ENCODE measurements at places on chromosomes 1 and 21.

DNA sequence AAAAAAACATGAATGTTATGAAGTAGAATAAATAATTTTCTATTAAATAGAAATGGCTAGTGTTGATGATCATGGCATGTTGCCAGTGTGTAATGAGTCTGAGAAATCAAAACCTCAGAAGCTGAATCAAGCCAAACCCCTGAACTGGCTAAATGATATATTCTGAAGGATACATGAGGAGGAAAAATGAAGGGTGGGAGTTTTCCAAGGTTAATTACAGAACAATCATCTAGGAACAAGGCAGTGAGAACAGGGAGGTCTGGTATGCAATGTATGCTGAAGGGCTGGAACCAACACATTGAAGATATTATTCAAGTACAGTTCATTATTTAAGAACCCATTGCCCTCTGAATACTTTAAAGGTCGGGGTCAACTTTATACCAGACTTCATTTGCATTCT, 309.1 kb upstream of the NRIP1 start:
- DNase-seq, result no peak

- DNase-seq, result no peak
Measured at GRCh38 chr1:200866521-200866920, 6.3 kb upstream of the GPR25 start.

- no peak for DNase-seq
Measured at GRCh38 chr1:225737161-225737560, 40.5 kb upstream of the SRP9 start.

DNA sequence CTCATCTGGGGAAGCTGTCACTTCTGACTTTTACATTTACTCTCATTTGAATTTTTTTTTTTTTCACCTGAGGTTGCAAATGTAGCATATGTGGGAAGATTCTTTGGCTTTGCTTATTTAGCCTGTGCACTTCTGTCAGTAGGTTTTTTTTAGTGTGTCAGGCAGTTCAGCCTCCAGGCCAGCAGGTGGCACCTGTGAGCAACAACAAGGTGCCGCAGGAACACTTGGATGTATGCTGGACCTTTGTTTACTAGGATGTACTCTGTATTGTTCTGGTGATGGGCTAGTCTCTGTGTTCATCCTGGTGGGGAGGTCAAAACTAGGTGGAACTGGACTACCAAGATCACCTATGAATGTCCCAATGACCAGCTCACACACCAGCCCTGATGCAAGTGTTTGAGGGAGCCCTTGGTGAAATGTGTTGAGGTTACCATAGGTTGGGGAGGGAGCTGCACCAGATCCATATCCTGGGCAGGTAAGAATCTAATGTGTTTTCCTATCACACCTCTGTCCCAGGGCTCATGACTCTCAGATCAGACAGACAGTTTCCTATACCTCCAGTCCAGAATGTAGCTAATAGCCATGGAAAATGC, 618.2 kb downstream of the BRINP3 start:
- DNase-seq, result no peak

- DNase-seq, result no peak
Measured at GRCh38 chr1:14817223-14818170, 219.0 kb downstream of the KAZN start.

DNA sequence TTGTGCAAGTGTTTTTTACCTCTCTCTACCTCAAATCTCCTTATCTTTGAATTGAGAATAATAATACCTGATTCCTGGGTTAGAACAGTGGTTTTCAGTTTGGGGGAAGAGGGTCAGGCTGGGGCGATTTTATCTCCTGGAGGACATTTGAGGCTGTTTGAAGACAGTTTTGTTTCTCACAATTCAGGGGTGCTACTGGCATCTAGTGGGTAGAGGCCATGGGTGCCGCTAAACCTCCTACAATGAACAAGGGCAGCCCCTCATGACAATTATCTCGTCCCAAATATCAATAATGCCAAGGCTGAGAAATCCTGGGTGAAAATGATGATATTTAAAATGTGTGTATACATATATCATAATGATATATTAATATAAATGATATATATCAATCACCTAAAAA, 139.1 kb upstream of the USH2A start:
- DNase-seq, result no peak

DNA sequence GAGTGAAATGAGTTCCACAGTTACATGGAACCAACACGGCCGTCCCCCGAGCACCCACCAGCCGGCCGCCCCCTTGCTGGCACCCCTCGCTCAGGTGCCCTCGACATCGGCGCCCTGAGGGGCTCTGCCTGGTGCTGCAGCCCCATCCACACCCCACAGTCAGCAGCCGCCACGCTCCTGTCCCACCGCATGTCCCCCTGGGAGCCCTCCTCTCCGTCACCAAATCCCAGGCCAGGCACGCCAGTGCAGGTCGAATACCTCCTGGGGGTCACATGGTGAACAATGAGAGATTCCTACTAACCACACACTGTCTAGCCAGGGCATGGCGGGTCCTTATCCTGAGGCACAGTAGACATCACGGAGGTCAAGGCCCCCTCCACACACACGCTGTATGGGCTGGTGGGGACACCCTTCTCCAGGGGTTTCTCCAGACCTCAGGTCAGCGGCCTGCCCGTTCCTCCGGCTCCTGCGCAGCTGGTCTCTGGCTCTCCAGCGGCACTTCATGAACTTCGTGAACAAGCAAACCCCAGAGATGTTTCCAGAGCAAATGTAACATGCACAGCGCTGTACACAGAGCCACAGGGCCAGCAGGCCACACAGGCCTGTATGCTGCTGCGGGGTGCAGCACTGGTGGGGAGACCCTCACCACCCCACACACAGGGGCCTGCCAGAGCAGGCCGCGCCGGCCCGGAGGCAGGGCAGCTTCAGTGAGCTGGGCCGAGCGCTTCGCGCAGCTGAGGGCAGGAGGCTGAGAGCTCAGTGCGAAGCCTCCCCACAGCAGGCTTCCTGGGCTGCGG, 21.8 kb downstream of the POFUT2 start:
- peak; percentile 4 for DNase-seq

GRCh38 chr1:82565546-82565945, 764.8 kb downstream of the ADGRL2 start:
- DNase-seq, result no peak

DNA sequence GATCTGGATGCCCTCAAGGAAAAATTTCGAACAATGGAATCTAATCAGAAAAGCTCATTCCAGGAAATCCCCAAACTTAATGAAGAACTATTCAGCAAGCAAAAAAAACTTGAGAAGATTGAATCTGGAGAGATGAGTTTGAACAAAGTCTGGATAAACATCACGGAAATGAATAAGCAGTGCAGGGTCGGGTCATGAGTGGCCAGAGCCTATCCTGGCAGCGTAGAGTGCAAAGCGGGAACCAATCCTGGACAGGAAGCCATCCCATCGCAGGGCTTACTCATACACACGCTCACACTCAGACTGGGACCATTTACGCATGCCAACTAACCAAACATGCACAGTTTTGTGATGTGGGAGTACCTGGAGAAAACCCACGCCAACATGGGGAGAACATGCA, 43.1 kb downstream of the ZMYM1 start:
- no peak for DNase-seq

DNA sequence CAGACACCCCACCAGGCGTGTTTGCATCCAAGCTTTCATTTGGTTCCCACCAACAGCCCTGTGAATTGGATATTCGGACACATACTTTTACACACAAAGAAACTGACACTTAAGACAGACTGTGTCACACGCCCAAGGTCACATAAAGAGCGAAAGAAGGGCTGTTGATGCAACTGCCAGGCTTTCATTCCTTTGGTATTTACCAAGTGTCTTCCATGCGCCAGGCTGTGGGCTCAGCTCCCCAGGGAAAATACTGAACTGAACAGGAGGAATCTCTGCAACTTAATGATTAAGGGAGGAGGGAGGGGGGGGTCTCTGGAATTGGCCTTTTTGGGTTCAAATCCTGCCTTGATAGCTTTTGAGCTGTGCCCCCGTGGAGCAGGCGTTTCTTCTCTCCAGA, 122.8 kb downstream of the ACTL8 start:
- no peak for DNase-seq

GRCh38 chr1:222709700-222710153, 2.6 kb downstream of the AIDA start:
- DNase-seq, result no peak

DNA sequence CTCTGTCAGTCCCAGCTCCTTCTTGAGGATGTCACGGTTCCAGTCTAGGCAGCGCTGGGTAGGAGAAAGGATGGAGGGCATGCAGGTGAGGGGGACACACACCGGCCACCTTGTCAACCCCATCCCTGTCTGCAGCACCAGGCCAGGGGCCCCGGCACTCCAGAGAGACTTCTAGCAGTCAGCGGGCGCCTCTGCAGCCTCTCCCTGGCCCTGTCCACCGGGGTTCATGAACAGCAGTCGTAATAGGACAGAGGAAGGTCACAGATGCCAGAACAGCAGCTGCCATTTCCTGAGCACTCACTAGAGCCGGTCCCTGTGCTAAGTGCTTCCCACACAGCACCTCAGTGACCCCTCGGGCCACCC, 16.3 kb upstream of the SDHB start:
- no peak for DNase-seq

- DNase-seq, result no peak
Measured at GRCh38 chr1:8787218-8787617, 30.2 kb downstream of the RERE start.

GRCh38 chr1:177973585-177973984, 3.7 kb upstream of the SEC16B start:
- no peak for DNase-seq

- DNase-seq, result no peak
Measured at GRCh38 chr1:41476807-41477361, 7.6 kb downstream of the EDN2 start.

- DNase-seq, result no peak
Measured at GRCh38 chr1:7555391-7556185, 215.5 kb upstream of the VAMP3 start.

- DNase-seq, result no peak
Measured at GRCh38 chr1:38516560-38516959, 343.0 kb downstream of the RRAGC start.

GRCh38 chr1:175435392-175435791, 242.8 kb upstream of the KIAA0040 start:
- DNase-seq, result no peak

DNA sequence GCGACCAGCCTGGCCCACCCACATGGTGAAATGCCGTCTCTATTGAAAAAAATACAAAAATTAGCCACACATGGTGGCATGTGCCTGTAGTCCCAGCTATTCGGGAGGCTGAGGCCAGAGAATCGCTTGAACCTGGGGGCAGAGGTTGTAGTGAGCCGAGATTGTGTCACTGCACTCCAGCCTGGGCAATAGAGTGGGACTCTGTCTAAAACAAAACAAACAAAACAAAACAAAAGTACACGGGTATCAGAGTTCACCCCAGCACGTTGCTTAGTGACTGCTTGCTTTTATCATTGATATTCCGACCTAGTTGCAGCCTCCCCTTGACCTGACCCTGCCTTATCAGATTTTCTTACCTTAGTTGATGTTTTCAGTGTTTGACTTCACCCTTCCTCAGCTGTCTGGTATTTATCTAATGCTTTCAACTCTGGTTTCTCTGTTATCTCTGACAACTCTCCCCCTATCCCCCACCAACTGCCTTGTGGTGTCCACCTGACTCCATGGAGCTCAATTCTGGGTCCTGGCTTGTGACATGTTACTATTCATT, 5.1 kb downstream of the TLCD4 start:
- no peak for DNase-seq

DNA sequence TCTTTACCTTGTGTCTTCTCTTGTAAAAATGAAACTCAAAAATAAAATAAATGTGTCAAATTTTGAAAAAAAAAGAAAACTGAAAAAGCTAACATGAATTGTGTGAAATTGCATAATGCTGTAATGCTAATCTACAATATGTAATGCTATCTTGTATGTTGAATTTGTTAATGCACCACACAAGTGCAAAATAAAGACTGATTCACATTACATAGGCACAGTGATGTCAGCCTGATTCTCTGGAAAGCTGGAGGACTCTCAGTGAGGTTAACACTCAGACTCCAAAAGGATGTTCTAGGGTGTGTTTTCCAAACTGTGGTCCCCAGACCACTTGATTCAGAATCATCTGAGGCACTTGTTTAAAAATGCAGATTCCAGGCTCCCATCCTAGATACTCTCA, 25.6 kb downstream of the SYT11 start:
- no peak for DNase-seq

DNA sequence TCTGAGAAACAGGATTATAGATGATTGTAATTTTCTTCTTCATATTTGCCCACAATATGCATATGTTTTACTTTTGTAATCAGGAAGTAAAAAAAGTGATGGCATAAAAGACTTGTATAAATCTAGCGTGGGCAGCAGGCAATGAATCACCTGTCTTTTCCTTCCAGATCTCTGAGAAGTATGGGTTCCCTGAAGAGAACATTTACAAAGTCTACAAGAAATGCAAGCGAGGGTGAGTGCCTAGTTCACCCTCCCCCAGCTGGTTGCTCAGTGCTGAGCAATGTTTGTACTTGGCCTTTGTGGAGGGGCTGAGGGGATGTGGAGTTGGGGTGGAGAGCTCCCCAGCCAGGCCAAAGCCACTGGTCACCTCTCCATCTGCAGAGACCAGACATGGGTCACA, 30.7 kb downstream of the GRHL3 start:
- DNase-seq, result no peak

GRCh38 chr1:41110286-41110685, 88.8 kb upstream of the SLFNL1 start:
- DNase-seq, result no peak

- DNase-seq, result no peak
Measured at GRCh38 chr1:16442265-16442664, 1.7 kb downstream of the NECAP2 start.

- no peak for DNase-seq
Measured at GRCh38 chr1:92551916-92552315, 65.2 kb upstream of the GFI1 start.

DNA sequence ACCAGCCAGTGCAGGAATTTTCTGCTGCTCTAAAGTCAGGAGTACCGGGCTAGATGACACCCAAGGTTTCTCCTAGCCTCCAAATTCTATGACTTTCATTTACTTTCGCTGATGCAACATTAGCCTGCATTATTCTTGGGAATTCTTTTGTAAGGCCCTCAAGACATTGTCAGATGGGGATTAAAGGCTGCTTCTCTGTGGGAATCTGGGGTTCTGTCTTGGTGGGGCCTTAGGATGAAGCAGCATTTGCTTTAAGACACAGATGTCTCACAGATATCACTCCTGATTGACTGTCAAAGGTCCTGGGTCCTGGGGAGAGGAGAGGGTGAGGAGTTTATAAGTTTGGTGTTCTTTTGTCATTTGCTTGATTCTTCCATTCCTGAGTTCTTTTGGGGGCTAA, 11.6 kb downstream of the PKP1 start:
- no peak for DNase-seq

DNA sequence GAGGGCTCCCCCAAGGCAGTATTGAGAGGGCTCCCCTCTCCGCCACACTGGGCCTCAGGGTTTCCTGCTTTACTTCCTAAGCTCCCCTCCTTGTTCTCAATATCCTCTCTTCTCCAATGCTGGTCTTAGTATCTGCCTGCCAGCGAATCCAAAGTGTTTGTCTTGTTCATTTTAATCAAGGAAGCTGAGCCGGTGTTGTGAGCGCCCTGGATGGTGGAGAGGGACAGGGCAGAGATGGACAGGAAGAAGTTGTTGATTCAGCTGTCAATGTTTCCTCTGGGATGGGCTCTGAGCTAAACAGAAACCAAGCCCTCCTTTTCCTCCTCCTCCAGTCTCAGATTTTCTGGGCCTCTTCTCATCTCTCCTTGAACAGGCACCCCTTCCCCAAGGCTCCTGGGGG, 5.4 kb downstream of the OLFML3 start:
- no peak for DNase-seq

GRCh38 chr1:50833216-50833615, 126.9 kb downstream of the FAF1 start:
- DNase-seq, result no peak

Data from progenitor cell of endocrine pancreas (in vitro differentiated cells).